ENCODE measurements at places on chromosomes 16 and 17.

GRCh38 chr17:15291674-15292361, 26.7 kb upstream of the PMP22 start:
- no peak for DNase-seq

GRCh38 chr16:84228256-84228838, 11.5 kb downstream of the KCNG4 start:
- no peak for DNase-seq

DNA sequence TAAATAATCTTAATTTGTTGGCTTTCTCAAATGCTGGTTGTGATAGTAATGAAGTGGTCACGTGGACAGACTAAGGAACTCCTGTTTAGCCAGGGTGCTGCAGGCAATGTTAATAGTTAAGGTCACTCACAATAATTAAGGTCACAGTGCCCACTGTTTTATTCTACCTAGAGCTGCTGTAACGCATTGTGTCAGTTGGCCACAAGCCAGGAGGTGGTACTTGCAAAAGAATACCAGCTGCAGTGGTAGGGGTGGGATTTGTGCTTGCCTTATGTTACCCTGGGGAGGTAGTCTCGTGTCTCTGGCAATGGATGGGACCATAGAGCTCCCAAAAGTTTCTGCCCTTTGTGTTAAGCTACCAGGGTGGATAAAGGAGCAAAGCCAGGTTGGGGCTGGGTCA, 969.1 kb upstream of the CDH8 start:
- DNase-seq, result no peak

DNA sequence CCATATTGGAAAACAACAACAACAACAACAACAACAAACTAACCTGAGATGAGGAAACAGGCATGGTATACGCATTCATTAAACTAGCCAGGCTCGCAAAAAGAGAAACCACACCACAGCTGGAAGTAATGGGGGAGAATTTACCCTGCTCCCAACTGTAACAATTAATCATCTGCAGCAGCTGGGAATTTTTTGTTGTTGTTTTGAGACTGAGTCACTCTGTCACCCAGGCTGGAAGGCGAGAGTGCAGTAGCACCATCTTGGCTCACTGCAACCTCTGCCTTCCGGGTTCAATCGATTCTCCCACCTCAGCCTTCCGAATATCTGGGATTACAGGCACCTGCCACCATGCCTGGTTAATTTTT, 16.3 kb downstream of the PRPSAP1 start:
- no peak for DNase-seq

- DNase-seq, result no peak
Measured at GRCh38 chr17:68861602-68862001, 93.6 kb downstream of the ABCA8 start.

DNA sequence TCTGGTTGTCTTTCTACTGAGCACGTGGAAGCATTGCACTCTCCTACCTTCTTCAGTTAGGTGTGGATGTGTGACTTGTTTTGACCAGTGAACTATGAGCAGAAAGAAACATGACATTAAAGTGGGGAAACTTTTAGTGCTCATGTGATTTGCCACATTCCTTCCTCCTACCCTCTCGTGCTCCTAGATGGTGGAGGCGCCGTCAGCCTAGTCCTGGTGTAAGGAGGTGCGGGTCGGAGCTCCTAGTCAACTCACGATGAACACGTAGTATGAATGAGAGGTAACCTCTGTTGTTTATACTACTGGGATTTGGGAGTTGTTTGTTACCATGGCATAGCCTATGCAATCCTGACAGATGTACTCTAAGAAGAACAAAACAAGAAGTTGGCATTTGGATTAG, 47.4 kb downstream of the KSR1 start:
- DNase-seq, result no peak

- DNase-seq, result no peak
Measured at GRCh38 chr16:25093208-25094061, 18.1 kb upstream of the LCMT1 start.

- no peak for DNase-seq
Measured at GRCh38 chr16:60902114-60902513, 1134.1 kb downstream of the CDH8 start.

DNA sequence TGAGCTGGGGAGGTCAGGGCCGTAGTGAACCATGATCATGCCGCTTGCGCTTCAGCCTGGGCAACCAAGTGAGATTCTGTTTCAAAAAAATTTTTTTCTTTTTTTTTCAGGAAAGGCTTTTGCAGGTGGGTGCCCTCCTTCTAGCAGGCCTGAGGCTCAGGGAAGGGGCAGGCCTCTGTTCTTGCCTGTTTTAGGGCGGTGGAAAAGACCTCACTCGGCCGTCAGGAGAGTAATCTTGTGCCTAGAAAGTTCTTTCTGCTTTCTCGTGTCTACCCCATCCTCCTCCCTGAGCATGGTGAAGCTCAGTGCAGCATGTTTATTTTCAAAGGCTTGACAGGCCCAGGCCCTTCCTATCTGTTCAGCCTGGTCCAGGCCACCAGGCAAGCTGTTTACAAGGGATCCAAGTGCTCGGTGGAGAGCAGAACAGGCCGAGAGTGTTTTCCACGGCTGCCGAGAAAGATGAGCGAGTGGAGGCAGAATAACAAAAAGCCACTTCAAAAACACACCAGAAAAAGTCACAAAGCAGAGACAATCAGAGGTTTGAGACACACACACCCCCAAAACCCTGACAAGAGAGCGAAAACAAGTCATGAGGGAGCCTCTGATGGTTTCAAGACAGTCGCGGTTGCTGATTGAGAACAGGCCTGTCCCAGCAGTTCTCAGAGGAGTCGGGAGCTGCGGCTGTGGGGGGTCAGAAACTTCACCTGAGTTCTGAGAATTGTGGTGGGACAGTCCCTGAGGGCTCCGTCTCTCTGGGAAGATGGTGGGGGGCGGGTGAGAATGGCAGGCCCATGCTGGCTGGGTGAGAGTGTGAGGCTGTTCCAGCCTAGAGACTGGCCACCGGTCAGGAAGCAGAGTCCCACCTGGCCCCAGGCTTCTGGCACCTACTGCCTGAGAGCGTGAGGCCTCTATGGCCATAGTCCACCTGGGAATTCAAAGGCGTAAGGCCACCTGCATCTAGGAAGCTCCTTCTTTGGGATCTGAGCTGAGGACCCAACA, 37.5 kb upstream of the CCR7 start:
- DNase-seq, result peak; percentile 41

GRCh38 chr17:18332909-18333489, 17.9 kb downstream of the SMCR8 start:
- DNase-seq, result no peak

GRCh38 chr16:86324320-86324719, 186.0 kb upstream of the FOXF1 start:
- no peak for DNase-seq

DNA sequence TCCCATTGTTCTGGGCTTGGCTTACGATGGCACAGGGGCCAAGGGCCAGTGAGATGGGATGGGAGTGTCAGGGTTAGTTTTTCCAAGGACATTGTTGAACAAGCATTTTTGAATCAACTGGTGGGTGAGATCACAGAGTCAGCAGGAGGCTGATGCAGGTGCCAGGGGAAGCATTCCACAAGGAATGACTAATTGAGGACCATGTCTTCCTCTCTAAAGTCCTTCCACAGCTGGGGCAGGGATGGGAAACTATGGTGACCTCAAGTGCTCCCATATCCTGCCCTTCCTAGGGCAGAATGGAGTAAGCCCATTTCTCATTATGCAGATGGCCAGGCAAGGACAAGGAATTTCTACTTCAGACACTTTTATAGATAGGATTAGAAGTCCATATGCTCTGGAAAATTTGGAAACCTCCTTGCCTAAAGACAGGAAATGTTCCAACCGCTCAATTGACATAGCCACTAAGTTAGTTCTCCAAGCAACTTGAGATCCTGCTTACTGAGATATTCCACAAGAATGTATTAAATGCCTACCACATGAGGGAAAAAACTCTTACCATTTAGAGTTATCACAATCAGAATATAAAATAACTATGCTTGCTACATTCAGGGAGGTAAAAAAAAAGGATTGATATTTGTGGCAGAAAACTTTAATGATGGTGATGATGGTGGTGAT, 21.2 kb upstream of the ENGASE start:
- DNase-seq, result no peak

GRCh38 chr16:89495121-89495520, 4.8 kb upstream of the ANKRD11 start:
- no peak for DNase-seq

DNA sequence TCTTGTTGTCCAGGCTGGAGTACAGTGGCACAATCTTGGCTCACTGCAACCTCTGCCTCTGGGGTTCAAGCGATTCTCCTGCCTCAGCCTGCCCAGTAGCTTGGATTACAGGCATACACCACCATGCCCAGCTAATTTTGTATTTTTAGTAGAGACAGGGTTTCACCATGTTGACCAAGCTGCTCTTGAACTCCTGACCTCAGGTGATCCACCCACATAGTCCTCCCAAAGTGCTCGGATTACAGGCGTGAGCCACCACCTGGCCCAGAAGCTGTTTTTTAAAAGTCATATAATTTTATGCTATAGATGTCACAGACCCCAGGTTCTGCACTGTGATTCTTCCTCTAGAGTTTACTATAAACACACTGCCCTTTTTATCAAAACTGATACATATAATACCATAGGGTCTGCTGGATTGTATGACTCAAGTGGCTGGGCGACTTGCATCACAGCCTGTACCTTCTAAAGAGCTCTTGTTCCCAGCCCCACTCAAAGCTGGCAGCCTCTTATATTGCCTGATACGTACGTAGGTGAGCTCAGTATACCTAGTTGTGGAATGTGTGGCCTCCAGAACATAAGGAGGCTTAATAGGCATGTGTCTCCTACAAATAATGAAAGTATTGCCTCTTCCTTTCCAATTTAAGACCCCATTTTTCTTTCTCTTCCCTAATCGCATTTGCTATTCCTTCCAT, 295.8 kb downstream of the ZFHX3 start:
- no peak for DNase-seq

DNA sequence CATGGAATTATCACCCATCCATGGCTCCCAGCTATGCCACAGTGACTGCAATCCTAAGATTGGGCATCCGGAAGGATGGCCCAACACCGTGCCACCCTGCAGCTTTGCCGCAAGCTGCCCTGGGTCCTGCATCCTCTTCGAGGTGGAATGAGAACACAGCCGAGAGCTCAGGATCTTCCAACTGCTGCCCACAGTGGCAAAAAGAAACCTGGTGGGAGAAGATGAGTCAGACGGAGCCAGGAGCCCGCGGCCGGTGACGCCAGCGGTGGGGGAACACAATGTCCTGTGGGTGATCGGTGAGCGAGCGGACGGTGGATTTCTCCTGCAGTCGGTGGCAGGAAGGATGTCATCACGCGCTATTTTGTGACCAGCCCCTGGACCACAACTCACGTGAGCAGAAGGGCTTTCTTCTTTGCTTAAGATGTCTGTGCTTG, 20.1 kb downstream of the CD7 start:
- DNase-seq, result peak; percentile 76

DNA sequence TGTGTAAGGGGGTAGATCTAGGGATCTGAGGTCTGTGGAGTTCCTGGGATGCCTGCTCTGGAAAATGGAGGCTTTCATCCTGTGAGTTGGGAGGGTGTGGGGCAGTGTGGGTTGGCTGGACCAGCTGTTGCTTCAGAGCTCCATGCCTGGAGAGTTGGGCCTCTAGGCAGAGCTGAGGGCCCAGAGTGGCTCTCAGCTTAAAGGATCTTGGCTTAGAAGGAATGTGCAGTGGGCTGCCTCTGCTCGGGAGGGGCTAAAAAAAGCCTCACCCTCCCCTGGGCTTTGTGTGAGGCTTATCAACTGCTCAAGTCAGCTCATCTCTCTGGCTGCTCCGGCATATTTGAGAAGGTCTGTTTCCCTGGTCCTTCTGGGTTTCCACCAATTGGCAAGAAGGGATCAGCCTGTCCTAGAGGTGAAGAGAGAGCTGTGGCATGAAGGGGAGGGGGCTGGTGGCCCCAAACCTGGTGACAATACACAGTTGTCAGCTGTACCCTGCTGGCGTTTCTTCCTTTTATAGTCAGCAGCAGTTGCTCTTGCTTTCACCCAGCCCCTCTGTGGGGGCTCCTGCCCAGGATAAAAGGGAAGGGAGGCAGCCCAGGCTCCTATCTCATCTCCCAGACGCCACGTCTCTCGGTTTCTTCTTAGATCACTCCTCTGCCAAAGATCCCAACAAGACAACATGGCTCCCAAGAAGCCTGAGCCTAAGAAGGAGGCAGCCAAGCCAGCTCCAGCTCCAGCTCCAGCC, at the start of gene MYL4:
TSS of gene MYL4 (plus strand) at position 605 of the 745 bp plus-strand sequence. CDS start at position 680, 75 bp downstream.
- DNase-seq, result no peak

DNA sequence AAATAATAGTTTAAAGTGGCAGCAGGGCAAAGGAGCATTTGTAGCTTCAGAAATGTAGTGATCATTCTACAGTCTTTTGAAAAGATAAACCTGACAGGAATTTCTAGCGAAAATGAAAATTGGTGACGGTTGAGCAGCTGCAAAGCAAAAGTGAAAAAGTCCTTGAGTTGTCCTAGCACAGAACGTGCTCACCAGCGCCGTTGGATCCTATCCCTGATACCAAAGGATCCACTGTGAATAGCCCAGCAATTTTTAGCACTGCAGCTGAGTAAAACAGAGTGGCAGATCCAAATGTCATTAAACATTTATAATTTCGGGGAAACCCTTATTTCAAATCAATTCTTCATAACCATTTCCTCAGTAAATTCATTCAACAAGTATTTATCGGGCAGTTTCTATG, 453.8 kb upstream of the HSBP1 start:
- DNase-seq, result no peak
